ENCODE measurements at places on chromosomes 4 and X. TPM values are rescaled to one million over a fixed set of nuclear protein-coding genes. Genes with fewer than 3 reads are reported as not detected.

DNA sequence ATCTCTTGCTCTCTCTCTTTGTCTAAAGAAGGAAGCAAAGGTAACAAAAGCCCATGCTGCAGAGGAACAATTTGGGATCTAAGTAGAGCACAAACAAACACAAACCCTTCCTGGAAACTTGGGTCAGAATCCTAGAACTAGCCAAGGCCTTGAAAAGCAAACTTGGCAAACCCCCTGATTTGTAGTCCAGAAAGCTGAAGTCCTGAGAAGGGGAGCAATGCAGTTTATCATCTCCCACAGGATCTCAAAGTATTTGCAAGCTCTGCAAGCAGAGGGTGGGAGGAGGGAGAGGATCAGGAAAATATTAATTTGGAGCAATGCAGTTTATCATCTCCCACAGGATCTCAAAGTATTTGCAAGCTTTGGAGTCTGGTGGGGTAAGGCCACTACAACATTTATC lies 379.5 kb upstream of the FGF13 start:
- no peak for DNase-seq

- peak; percentile 85 for DNase-seq
Measured at GRCh38 chr4:47926667-47927258, 12.4 kb upstream of the NFXL1 start.

GRCh38 chr4:82618103-82618720 lies 56.4 kb upstream of the TMEM150C start:
- DNase-seq: no peak

DNA sequence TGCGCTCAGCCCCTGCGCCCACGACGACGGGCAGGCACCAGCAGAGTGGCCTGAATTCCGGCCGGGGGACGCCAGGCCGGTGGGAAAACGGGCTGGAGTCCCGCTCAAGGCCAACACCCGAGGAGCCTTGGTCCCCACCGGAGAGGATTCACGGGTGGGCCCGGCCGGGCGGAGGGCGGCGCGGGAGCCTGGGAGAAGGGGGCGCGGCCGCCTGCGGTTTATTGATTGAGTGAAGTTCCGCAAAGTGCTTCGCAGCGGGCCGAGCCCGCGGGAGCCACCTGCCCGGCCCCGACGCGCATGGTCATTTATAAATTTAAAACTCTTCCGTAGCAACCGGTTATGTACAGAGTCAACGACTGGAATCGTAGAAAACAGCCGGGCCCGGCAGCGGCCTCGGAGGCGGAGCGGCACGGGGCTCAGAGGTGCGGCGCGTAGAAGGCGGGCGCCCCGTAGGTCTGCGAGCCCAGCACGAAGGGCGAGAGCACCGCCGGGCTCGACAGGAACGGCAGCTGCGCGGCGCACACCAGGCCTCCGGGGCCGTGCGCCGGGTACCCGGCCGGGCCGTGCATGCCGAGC lies 3.6 kb downstream of the NKX1-1 start:
- DNase-seq: no peak

Gene TIGD4
- polyA plus RNA-seq: not detected

Gene MOB1B
- 1.4 TPM for polyA plus RNA-seq

DNA sequence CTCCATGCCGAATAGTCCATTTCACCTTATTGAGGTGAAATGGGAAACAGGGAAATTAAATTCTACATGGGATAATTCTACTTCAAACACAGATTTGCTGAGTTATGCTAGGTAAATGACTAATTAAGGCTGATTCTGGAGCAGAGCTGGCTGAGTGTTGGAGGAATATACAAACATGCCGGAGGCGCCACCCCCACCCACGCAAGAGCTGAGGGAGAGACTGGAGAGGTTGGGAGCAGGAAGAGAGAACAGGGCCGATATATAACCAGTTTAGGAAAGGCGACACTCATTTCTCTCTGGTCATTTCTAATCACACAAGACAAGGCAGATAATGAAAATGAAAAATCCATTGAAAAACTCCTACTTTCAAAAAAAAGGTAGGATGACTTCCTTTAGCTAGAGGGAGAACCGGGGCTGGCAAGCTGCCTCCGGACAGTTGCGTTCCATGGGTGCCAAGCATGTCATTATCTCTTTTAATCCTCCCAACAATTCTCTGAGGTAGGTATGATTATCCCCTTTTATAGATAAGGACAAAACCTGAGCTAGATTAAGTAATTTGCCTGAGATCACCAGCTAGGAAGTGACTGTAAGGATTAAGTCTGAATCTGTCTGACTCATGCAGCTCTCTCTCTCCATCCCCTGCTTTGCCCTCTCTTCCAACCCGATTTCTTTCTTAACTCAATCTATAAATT lies 27.6 kb upstream of the CFAP299 start:
- no peak for DNase-seq

DNA sequence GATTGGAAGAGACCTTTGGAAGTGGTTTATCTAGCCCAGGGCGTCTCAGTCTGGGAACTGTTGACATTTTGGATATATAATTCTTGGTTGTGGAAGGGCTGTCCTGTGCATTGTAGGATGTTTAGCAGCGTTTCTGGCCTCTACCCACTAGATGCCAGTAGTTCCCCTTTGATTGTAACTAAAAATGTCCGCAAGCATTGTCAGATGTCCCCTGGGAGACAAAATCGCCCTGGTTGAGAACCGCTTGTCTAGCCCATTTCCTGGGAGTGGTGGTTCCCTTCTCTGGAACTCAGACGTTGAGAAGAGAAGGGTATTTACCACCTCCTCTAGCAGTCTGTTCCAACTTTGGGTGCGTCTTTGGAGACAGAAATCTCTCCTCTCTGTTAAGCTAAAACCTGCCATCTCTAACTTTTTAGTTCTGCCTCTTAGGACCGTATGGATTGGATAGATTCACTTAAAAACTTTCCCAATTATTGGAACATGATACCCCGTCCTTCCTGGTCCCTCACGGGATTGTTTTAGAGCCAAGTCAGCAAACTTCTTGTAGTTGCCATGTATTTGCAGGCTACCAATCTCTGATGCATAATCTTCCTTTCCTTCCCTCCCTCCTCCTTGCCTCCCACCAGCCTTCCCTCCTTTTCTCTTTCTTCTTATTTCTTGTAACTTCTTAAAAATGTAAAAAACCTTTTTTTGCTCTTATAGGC lies 13.9 kb downstream of the TMEM165 start:
- DNase-seq: peak; percentile 55

Gene TMEM164
- polyA plus RNA-seq: 45.8 TPM

DNA sequence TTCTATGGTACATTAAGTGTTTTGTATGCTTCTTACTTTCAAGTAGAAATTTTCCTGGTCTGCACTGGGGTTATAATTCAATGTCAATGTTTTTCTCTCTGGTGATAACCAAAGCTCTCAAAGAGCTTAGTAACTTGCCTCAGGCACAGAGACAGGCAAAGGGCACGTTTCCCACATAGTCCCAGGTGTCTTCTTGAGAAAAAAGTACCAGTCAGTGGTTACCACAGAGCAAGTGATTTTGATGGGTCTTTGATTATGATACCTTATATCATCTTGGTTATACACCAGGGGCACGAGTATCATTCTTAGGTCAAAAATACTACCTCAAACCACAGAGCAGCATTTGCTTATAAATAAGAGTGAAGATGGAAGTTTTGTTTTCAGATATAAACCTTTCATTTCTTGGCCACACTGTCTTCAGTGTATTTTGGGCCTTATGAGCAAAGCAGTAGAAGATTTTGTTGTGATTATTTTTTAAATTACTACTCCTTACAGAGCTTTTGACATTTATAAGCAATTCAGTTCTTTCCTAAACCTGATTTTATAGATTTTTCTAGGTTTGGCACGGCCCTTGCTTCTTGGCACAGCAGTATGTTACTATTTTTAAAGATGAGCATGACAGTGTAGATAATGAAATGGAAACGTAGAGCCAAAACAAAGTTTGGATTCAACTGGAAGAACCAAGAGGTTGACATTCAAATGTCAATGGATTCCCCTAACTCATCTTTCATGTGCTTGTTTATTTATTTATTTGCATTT lies 85.3 kb upstream of the TLL1 start:
- DNase-seq: no peak

Gene CC2D2A
- polyA plus RNA-seq: 11.2 TPM

Gene RIPPLY1
- polyA plus RNA-seq: not detected

Gene BMPR1B
- 1.1 TPM for polyA plus RNA-seq

Gene ARHGEF38
- 0.12 TPM for polyA plus RNA-seq
